ENCODE measurements at places on chromosomes 13 and 19. TPM values are rescaled to one million over a fixed set of nuclear protein-coding genes. Genes with fewer than 3 reads are reported as not detected.

DNA sequence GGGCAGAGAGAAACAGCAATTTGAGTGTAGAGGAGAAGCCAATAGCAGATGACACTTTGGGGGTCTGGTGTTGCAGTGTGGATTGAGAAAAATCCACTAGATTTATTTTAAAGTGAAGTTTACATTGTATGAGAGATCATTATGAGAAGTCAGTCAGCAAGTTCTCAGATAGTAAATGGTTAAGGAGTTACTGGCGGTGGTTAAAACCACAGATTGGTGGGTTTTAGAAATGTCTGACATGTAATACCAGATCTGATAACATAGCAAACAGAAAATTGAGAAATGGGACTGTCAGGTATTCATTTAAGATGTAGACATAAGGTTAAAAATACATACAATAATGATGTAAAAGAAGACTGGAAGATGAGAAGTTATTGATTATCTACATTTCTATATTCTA is 7.2 kb downstream of the ABHD13 start:
- no peak for DNase-seq

GRCh38 chr13:69565334-69565733 is 542.3 kb upstream of the ATXN8OS start:
- peak; percentile 90 for DNase-seq

- DNase-seq, result no peak
Observed at GRCh38 chr13:39498471-39499114, 104.4 kb downstream of the LHFPL6 start.

GRCh38 chr19:33668968-33669367 is 47.2 kb downstream of the CHST8 start:
- DNase-seq, result no peak

The TEKTIP1 gene
- not detected for total RNA-seq

All from H4 (cell line).